ENCODE measurements at places on chromosomes 6 and 20. TPM values are rescaled to one million over a fixed set of nuclear protein-coding genes. Genes with fewer than 3 reads are reported as not detected.

DNA sequence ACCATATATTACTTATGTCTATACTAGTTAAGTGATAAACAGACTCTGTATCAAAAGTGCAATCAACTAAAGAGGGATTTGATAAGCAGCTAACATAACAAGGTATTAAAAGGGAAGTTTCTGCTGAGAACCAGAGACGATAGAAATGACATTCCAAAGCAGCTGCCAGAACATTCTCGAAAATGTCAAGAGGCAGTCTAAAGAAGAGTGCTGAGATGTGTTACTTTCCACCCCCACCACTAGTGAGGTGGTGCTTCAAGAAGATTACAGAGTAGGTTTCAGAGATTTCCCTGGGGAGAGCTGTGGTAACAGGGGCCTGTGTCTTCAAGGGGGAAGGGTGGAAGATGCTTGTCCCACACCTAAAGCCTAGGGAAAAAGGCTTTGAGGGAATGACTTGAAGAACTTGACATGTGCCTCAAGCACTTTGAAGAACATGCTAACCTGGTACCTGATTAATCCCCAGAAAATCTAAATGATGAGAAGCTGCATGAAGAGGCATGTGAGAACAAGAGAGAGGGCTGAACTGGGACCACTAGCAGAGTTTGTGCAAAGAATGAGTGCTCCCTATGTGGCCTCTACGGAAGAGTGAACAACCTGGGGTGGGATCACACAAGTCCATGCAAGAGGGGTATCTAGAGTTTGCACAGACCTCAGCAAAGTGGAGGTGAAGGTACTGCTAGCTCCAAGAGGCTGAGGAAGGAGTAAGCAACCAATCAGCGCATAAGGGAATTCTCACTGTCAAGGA is 5.0 kb downstream of the FAM184A start:
- no peak overlapping the region for H3K27ac ChIP-seq
- no peaks in the 10 kb centered on the region for H3K27me3 ChIP-seq
- H3K4me3 ChIP-seq: no peak overlapping the region
- no peaks in the 10 kb centered on the region for H3K36me3 ChIP-seq

- peak overlapping the region; percentile 71 for H3K27ac ChIP-seq
- no peak overlapping the region for H3K4me3 ChIP-seq
- no peaks in the 10 kb centered on the region for H3K27me3 ChIP-seq
- H3K36me3 ChIP-seq: no peaks in the 10 kb centered on the region
These were observed 55.3 kb upstream of the BTN3A2 start for GRCh38 chr6:26309731-26310142.

GRCh38 chr20:53900380-53900999 is 169.9 kb downstream of the BCAS1 start:
- no peaks in the 10 kb centered on the region for H3K27me3 ChIP-seq
- DNase-seq: no peak
- no peak overlapping the region for H3K4me3 ChIP-seq
- peaks cover 50% of the 10 kb centered on the region for H3K4me1 ChIP-seq

DNA sequence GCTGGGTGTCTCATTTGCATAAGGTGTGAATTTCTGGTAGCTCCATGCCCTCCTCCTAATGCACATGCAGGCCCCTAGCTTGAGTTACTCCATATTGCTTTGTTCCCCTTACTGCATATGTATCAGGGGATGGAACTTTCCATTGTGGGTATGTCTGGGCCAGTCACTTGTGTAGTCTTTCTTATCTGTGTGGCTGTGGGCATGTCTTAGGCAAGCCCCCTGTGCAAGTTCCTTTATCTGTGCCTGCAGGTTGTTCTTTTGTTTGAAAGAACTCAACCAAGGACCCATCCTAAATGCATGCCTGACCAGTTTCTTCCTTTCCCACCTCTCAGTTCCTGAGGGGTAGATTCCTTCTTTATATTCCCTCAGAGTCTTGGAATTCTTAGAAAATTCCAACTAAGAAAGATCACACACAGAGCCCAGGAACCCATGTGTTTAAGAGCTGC is 23.6 kb downstream of the MBOAT1 start:
- peaks cover 63% of the 10 kb centered on the region for H3K4me1 ChIP-seq
- H3K27me3 ChIP-seq: no peaks in the 10 kb centered on the region
- H3K4me3 ChIP-seq: no peak overlapping the region
- DNase-seq: no peak
- H3K36me3 ChIP-seq: peaks cover 83% of the 10 kb centered on the region
- H3K27ac ChIP-seq: peak overlapping the region; percentile 53

The SIGLEC1 gene
- total RNA-seq: not detected

DNA sequence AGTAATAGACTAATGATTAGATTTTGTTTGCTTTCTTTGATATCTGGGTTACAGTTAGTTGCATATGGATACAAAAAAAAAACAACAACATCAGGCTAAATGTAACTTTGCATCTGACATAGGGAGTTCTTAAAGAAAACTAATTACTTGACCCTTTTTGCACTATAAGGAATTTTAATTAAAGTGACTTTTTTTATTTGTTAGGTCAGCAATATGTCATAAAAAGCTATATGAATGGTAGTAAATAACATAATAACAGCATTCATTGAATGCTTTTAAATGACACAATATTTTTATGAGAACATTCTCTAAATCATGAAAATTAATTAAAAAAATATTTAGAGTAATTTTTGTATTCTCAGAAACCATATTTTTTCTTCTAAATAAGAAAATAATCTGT is 183.6 kb downstream of the GRIK2 start:
- no peak overlapping the region for H3K4me3 ChIP-seq
- DNase-seq: no peak
- no peaks in the 10 kb centered on the region for H3K4me1 ChIP-seq
- no peaks in the 10 kb centered on the region for H3K27me3 ChIP-seq
- no peaks in the 10 kb centered on the region for H3K36me3 ChIP-seq

DNA sequence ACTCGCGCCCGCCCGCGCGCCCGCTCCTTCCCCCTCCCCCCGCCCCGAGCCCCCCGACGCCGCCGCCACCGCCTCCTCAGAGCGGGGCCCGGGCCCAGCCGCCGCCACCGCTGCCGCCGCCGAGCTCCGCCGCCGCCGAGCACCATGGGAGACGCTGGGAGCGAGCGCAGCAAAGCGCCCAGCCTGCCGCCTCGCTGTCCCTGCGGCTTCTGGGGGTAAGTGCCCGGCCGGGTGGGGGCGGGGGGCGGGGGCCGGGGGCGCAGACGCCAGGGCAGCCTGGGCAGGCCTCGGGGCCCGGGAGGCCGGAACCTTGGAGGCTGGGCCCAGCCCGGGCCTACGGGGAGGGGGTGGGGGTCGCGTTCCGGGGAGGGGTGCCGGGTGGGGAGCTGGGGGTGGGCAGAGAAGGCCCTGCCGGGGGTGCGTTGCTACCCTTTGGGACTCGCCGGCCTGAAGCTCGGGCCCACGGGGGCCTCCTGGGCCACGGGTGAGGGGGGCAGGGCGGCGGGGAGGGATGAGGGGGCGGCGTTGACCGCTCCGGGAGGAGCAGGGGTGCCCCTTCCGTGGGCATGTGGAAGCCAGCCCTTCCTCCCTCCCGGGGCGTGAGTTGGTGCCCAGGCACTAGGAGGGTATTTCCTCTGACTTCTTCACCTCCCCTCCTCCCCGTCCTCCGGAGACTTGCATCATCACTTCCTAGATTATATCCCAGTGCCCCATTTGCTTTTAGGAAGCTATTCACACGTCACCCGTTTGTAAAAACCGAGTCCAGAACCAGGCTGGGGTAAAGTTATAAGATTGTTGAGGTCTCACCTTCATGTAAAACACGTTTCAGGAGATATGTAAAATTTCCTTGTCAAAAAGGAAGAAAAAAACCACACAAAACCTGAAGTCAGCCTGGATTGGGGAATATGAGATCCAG is 533 bp downstream of the ZFAND3 start:
- H3K4me3 ChIP-seq: peak overlapping the region; percentile 98
- H3K36me3 ChIP-seq: peaks cover 4% of the 10 kb centered on the region
- H3K4me1 ChIP-seq: peaks cover 45% of the 10 kb centered on the region
- peak overlapping the region; percentile 82 for H3K27ac ChIP-seq

GRCh38 chr6:49744259-49744658 is at the start of gene CRISP3:
Gene CRISP3, minus strand, starts transcription at chr6:49744388. Its CDS starts 21 bp downstream, at chr6:49744367.
- H3K27ac ChIP-seq: no peak within 1 kb of the TSS
- no peaks in the 10 kb centered on the region for H3K36me3 ChIP-seq
- H3K4me1 ChIP-seq: no peaks in the 10 kb centered on the region

DNA sequence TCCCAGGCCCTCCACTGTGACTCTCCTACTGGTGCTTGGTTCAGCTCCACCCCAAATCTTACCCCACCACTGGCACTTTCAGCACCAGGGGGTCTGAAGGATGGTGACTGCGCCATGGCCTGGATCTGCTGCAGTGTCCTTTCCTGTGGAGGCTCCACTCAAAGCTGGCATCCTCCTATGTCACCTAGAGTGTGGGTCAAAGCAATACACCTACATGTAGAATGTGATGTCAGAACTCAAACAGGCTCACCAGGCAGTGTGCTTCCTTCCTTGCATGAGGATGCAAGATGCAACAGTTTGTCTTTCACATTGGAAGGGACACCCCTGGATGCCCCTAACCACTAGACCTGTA is 32.8 kb upstream of the MICB start:
- DNase-seq: no peak
- H3K27me3 ChIP-seq: no peaks in the 10 kb centered on the region
- peak overlapping the region; percentile 100 for H3K4me3 ChIP-seq
- H3K4me1 ChIP-seq: peaks cover 66% of the 10 kb centered on the region

The POM121L2 gene
- not detected for total RNA-seq

The SLC35D3 gene
- not detected for total RNA-seq

GRCh38 chr6:83514866-83515466 is 2.6 kb downstream of the PRSS35 start:
- no peaks in the 10 kb centered on the region for H3K36me3 ChIP-seq
- H3K4me3 ChIP-seq: no peak overlapping the region

The NT5E gene
- total RNA-seq: 15.4 TPM

The TRIM15 gene
- 0.41 TPM for total RNA-seq

- no peak for DNase-seq
- H3K4me1 ChIP-seq: no peaks in the 10 kb centered on the region
- no peaks in the 10 kb centered on the region for H3K36me3 ChIP-seq
- H3K27me3 ChIP-seq: peaks cover 22% of the 10 kb centered on the region
- H3K4me3 ChIP-seq: no peak overlapping the region
- H3K27ac ChIP-seq: no peak overlapping the region
These were observed 164.2 kb upstream of the ATXN1 start for GRCh38 chr6:16925461-16925860.

- peaks cover 5% of the 10 kb centered on the region for H3K4me1 ChIP-seq
- no peaks in the 10 kb centered on the region for H3K36me3 ChIP-seq
- no peak overlapping the region for H3K27ac ChIP-seq
- H3K4me3 ChIP-seq: no peak overlapping the region
- H3K27me3 ChIP-seq: no peaks in the 10 kb centered on the region
- DNase-seq: no peak
These were observed 11.8 kb downstream of the BCAS1 start for GRCh38 chr20:54058420-54059139.

DNA sequence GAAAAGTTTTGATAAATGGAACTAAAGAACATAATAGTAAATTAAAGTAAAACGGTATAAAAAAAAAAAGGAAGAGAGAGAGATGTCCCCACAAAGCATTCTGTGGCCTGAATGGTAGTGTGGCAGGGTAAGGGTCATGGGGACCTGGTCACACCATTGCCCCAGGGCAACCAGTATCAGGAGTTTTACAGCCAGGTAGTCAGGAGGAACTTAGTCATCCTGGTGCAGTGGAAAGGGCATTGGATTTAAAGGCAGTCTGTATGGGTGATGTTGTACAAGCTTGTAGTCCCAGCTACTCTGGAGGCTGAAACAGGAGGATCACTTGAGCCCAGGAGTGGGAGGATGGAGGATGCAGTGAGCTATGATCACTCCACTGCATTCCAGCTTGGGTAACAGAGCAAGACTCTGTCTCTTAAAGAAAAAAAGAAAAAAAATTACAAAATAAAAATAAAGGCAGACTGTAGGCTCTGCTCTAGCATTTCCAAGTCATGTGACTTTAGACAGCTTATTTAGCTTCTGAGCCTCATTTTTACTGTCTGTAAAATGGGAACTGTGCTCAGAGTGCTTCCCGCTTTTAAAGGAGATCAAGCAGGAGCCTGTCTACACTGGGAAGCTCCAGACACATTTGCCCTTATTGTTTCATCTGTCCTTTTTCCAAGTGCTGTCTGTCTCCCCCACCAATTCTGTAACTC is 112.8 kb upstream of the ARMC2 start:
- H3K4me3 ChIP-seq: no peak overlapping the region
- no peak for DNase-seq
- H3K36me3 ChIP-seq: no peaks in the 10 kb centered on the region
- peaks cover 9% of the 10 kb centered on the region for H3K4me1 ChIP-seq

DNA sequence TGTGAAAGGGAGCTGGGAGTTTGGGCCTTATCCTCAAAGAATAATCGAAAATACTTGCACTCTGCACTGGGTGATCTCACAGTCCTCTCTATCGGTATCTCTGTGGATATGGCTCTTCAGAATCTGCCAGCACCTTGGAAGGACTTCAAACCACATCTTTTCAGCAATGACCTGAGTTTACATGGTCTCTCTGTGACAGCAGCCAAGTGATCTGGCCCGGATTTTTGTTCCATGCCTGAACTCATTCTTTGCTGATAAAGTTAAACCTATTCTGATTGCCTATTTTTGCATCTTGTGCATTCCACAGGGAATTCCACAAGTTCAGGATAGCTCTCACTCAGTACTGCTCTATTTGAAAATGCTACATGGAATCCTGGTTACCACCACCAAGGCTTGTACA is 98.9 kb downstream of the HDGFL1 start:
- no peak overlapping the region for H3K27ac ChIP-seq
- no peak for DNase-seq
- no peaks in the 10 kb centered on the region for H3K27me3 ChIP-seq
- H3K4me1 ChIP-seq: no peaks in the 10 kb centered on the region

DNA sequence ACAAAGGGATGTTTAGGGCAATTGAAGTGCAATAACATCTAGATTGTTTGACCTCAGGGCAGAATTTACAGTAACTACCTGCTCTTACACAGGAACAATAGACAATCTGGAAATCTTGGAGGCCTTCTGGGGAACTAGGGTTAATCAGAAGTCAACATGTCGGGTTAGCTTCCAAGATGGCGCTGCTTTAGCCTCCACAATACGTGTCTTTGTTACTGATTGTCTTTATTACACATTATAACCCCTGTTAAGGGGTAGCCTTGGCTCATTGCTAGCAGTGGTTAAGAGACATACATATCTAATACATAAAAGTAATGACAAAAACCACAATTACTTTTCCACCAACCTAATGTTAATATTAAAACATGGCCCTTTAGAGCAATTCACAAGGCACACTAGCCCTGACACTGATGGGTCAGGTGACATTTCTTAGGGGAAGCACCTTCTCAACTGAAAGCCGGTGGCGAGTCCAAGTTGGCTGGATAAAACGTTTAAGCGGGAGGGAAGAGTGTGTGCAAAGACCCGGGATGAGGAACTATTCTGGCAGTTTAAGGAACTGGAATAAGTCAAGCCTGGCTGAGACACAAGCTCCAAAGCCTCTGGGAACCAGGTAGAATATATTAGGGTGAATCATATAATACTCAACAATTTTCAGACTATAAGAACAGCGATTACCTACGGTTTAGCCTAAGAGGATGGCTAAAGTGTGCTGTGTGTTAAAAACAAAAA is 236.9 kb downstream of the BCAS1 start:
- H3K4me1 ChIP-seq: peaks cover 52% of the 10 kb centered on the region
- H3K27me3 ChIP-seq: no peaks in the 10 kb centered on the region
- peak overlapping the region; percentile 35 for H3K27ac ChIP-seq
- DNase-seq: no peak
- H3K4me3 ChIP-seq: no peak overlapping the region
- H3K36me3 ChIP-seq: peaks cover 8% of the 10 kb centered on the region

The NOTCH4 gene
- total RNA-seq: 0.48 TPM
